Left renal cortex interstitium (tissue), 4 donors: ENCODE measurements at places on chromosomes 16 and 17.

DNA sequence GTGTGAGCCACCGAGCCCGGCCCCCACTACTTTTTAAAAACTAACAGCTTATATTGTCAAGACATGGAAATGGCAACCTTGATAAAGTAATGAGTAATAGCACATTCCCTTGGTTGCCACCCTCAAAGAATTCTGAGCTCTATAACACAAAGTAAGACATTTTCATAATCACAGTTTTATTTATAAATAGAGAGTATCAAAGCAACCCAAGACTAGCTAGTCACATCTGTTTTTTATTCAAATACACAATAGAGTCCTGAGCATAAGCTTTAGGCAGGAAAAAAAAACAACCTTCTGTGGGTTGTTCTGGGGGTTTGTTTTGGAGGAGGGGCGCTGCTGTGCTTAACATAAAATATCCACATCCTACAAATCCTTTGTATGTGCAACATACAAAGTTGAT lies 68.7 kb downstream of the CEP95 start:
- no peak for DNase-seq

DNA sequence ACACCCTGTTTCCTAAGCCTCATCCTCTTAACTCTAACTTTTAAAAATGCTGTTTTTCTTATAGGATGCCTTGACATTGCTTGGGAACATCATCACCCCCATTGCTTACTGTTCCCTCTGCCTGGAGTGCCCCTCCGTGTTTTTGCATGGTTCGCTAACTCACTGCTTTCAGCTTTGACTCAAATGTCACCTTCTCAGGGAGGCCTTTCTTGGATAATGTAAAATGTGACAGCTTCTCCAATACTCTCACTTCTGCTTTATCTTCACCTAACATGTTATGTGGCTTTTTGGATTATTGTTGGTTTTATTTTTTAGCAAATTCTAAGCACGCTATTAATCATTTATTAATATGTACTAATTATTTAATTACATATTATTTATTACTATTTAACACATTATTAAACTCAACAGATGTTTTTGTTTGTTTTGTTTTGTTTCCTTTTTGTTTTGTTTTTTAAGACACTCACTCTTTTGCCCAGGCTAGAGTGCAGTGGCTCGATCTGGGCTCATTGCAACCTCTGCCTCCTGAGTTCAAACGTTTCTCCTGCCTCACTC lies 3.8 kb downstream of the CRYM start:
- no peak for DNase-seq

GRCh38 chr16:67415872-67416793 lies at the start of gene ZDHHC1:
Gene ZDHHC1 (minus strand): TSS chr16:67416477. CDS start chr16:67407775, 8,702 bp downstream.
- DNase-seq: no peak

GRCh38 chr16:57146735-57147134 lies 39.1 kb downstream of the PSME3IP1 start:
- no peak for DNase-seq

DNA sequence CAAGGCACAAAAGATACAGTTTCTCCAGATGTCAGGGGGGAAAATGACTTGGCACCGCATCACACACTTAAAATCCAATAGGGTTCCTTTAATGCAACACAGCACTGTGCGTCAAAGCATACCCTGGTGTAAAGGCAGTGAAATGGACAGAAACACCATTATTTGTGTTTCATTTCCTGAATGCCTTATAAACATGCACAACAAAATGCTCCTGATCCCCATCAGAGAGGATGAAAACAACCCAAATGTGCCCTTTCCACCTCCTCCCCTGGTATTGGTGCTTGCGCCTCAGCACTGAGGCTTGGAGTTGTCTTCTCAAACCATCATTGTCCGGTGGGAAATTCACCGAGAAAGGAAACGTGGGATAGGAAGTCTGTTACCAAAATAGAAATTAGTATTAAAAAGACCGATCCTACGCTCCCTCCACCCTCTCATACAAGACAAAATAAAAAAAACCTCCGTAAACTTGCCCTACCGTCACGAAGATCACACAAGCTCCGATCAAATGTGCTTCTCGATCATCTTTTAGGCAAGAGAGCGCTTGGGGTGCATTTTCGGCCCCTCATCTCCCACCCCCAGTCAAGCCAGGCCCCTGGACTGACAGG lies 722 bp downstream of the CDC27 start:
- DNase-seq: peak; percentile 63

DNA sequence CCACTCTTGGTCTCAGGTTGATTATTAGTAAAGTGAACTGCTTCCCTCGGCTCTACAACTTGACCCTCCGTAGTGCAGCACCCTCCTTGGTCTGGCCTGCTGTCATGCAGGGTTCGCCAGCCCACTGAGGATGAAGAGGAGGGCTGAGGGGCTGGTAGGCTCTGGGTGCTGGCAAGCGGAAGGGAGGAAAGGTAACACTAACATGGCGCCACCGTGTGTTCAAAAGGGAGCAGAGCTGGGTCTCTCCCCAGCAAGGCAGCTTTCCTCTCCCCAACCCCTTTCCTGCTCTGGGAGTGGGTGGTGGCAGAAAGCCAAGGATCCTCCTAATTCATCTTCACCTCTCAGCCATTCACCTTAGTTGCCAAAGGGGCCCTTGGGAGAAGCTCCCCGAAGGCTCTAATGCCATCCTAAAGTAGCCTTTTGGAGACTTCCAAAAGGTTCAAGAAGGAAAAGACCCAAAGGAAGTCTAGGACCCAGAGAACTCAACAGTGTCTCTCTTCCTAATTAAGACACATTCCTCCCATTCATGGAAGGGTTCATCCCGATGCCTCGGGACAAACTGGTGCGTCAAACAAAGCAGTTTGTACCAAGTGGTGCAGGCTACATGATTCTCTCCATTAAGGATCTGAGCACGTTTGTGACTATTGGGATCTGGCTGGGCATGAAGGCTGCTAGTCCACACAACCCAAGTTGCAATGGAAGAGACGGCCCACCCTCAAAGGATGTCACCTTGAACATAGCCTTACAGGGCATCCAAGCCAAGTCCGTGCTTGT lies 90.8 kb upstream of the TOB1 start:
- no peak for DNase-seq

- DNase-seq: no peak
Measured at GRCh38 chr17:64028874-64029464, 8.5 kb upstream of the ICAM2 start.

DNA sequence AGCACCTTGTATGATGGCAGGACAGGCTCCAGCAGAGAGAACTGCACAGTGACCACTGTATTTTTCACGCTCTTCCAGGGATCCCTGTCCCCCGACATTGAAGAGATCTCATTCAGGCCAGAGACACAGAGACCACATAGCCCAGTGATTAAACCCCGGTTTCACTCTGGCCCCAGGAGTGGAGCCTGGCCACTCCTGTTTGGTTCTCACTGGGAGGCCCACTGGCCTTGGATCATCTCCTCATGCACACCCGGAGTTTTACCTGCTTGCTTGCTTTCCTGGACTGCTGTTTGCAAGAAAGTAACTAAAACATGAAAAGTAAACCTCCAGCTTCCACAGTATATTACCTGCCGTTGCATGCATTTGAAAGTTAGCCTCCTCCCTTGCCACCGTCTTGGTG lies 13.2 kb upstream of the CLEC18C start:
- DNase-seq: no peak

- no peak for DNase-seq
Measured at GRCh38 chr16:57752581-57753447, 17.2 kb downstream of the KATNB1 start.

DNA sequence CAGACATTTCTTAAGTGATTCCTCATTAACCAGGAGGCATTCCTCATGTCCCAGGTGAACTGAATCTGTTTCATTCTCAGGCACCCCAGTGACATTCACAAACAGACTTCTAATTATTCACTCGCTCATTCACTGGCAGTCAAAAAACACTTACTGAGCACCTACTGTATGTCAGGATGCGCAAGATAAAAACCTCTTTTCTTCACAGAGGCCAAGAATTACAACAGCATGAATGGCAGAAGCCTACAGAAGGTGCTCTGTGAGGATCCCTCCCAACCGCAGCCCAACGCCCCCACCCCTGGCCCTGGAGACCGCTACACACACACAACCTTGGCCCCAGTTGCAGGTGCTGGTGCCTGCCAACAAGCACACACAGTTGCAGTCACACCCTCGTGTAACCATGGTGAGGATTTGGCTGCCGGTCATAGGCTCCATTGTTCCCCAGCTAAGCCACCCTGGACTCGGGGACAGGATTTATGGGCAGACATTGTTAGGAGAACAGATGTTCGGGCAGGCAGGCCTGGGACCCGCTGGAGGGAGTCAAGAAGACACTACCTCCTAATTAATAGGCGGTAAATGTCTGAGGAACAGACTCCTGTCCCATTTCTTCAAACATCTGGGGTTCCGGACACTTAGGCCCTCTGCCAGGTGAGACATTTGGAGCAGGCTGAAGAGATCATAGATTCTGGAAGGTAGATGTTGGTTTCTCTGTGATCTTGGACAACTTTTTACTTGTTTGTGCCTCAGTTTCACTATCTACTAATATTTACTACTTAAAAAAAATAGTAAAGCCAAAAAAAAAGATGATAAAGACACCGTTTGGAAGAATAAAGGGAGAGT lies 43.2 kb downstream of the CUEDC1 start:
- no peak for DNase-seq

DNA sequence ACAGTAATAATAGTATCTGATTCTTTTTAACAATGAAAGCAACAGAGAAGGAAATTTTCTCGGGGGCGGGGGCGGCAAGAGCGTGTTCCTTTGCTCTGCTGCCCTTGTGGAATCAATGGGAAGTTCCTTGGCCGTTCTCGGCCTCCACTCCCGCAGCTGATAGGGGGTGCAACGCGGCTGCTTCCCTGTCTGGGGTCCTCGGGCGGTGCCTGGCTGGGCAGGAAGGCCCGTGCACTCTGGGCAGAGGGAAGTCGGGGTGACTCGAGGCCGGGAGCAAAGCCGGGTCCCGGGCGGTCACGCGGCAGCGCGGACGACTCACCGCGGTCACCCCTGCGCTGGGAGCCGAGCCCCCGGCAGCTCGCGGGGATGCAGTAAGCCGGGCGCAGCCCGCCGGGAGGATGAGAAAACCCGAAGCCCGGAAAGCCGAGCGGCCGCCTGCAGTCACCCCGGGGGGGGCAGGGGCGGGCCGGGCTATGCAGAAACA lies 2.5 kb downstream of the TUBB3 start:
- DNase-seq: no peak

GRCh38 chr17:45428050-45428617 lies 4.5 kb downstream of the ARHGAP27 start:
- DNase-seq: no peak

GRCh38 chr17:79393358-79394052 lies 217.3 kb downstream of the RBFOX3 start:
- DNase-seq: no peak

- no peak for DNase-seq
Measured at GRCh38 chr16:12511308-12511707, 292.4 kb downstream of the CPPED1 start.

GRCh38 chr16:79264237-79265109 lies 336.1 kb downstream of the MAF start:
- DNase-seq: no peak

DNA sequence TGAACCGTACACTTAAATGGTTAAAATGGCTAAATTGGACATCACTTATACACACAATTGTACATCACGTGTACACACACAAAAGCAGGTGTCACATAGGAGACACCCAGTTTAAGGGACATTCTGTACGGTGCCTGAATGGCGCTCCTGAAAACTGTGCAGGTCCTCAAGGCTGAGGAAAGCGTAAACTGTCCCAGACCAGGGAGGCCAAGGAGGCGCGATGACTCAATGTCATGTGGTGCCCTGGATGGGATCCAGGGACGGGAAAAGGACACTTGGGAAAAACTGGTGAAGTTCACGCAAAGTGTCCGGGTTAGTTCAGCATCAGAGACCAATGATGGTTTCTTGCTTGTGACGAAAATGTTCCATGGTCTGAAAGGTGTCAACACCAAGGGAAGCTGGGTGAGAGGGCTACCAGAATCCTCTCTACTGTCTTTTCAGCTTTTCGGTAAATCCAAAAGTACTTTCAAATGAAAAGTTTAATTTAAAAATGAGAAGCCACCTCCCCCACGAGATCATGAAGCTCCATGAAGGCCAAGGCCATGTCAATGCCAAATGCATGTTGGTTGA lies 112.2 kb downstream of the CMIP start:
- DNase-seq: no peak

DNA sequence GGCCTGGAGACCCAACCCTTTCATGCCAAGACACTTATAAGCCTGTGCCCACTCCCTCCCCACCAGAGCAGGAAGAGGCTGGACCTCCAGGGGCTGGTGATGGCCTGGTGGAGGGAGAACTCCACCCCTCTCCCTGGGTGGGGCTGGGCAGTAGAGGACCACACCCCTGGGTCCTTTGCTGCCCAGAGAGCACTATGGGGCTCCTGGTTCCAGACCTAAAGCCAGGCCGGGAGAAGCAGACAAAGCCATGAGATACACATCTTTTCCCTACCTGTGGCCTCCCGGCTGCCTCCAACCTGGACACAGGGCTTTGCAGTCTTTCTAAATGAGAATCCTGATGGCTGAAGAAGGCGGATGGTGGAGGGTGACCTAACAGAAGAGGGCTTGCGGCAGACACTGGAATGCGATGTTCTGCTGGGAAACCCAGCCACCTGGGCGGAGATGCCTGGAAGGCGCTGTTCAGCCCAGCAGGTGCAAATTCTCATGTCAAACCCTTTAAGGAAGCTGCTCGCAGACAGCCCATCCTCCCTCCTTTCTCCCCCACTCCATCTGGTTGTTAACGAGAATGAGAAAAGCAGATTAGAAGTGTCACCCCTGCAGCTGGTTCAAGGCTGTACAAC lies 43.9 kb upstream of the KIFC3 start:
- no peak for DNase-seq

- no peak for DNase-seq
Measured at GRCh38 chr17:45863857-45864654, 19.4 kb downstream of the SPPL2C start.

- no peak for DNase-seq
Measured at GRCh38 chr17:82104797-82105416, 6.9 kb upstream of the FASN start.

DNA sequence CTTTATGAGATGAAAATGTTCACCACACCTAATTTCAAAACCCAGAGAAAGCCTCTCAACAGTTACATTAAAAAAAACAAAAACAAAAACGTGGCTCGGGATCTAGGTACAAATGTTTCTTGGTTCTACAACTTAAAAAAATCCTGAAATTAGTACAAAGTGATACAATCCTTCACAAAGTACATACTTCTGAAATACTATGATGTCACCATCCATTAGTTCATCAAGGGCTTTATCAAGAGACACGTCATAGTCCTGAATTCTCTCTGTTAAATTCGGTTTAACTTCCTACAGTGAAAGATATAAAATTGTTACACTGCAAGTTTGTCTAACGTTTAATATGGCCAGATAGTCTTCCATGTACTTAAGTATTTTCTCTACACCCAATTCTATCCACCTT lies 18.2 kb downstream of the LITAFD start:
- no peak for DNase-seq
